GM03348 (cell line): ENCODE measurements at places on chromosomes 2 and 18.

DNA sequence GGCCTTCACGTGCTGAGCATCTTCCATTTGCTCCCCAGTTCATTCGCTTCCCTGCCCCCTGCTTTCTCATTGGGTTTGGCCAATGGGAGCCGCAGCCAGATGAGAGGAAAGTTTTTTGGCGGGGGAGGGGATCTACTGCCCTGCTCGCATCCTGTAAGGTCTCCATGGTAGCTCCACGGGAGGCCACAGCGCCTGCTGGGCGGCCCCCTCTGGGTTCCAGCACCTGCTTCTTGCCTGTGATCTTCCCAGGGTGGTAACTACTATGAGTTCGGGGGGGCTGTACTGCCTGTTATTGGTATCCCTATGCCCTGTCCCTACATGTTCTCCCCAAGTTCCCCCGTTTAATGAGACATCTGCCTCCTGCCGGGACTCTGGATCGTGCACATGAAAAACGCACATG, 57.2 kb downstream of the INPP5D start:
- no peak for DNase-seq

DNA sequence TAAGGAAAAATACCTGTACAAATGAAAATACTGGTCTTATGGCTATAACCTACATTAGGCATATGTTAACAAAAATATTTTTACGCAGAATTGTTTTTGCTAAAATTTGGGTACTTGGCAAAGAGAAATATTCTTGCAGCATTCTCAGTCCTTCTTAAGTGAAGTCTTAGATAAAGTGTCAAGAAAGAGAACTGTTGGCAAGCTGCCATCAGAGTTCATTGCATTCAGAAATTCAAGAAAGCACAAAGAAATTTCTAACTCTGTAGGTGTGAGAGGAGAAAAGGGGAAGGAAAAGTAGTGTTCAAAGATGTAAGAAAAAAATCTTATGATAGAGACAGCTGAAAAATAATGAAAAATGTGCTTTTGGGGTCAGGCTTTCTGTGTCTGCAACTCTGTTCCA, 86.7 kb downstream of the IRS1 start:
- DNase-seq, result no peak

- peak; percentile 27 for DNase-seq
Observed at GRCh38 chr2:27212626-27213471, 781 bp upstream of the SLC5A6 start.

DNA sequence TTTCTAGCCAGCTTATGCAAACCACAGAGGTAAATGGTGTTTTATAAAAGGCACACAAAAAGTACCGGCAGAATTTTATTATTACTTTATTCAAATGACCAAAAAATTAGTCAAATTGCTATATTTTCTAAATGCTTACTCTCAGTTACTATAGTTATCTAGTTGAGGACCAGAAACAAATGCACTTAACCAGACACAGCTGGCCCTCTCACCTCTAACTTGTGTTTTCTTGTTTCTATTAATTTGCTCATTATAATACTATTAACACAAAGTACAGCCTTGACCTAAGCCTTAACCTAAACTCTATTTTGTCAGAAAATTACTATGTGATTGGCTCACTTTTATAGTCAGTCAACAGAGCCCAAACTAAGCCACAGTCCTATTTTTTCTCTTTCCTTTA, 26.2 kb downstream of the OLA1 start:
- no peak for DNase-seq

GRCh38 chr2:206993964-206994363, 54.6 kb downstream of the CPO start:
- no peak for DNase-seq

DNA sequence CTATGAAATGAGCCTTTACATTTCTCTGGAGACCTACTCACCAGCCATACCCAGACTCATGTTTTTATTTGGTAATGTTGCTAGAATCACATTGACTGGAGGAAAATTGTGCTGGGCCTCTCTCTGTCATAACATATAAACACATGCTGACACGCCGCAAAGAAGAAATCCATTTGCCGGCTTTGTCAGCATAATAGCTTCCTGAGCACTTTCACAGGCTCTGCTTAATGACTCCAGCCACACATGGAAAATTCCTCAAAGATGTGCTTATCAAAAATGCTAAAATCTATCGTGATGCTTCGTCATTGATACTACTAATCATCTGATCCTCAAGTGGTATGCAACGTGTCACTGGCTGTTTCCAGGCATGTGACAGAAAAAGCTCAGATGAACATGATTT, 63.1 kb downstream of the RND3 start:
- DNase-seq, result no peak

GRCh38 chr18:66630831-66631230, 26.9 kb upstream of the CDH19 start:
- DNase-seq, result no peak

DNA sequence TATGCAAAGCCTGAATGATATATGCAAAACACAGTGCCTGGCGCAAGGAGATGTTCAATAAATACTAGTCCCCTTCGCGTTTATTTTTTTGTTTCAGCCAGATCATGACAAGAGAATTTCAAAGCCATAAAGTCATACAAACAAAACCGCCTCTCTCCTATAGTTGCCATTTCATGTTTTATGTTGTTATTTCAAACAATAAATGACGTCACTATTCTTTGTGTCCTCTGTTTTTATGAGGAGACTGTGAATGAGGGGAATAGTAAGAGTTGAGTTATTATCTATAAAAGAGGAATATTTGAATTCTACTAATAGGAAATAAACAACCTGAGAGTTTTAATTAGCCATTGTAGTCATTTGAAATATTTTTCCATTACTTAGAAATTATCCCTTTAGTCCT, 464.5 kb downstream of the THSD7B start:
- no peak for DNase-seq

DNA sequence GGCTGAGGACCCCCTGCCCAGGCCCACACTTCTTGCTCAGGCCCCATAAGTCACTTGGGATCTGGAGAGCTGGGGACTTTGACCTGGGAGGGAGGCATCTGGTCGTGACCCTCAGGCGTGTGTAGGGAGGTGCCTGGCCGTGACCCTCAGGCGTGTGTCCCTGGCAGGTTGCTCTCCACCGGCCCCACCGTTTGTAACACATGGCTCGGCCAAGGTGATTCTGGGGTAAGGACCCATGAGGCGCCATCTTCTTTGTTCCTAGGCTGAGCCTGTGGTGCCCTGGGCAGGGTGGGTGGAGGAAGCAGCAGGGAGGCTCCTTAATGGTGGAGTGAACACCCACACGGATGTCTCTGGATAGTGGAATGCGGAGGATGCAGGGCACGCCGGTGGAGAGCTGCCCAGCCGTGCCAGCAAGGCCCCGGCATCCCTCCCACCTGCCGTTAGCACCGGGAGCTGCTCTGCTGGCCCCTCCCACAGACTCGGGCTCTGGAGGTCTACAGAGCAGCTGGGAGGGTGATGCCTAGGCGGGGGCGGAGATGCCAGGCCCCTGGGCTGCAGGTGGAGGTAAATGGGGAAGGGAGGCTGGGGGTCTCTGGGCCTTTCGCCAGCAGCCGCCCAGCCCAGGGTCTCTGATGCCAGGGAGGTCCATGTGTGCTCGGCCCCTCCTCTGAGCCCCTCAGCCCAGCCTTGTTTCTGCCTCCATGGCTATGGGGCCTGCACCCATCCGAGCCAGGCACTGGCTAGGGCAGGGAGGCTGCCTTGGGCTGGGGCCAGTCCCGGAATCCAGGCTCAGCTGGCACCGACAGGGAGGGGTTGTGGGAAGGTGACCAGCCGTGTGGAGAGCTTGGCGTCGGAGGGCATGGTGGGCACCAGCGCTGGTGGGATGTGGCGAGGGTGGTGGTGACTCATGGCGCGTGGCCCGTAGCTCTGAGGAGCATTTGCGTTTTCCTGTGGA, 1.1 kb upstream of the GAL3ST2 start:
- DNase-seq, result peak; percentile 21

- DNase-seq, result peak; percentile 68
Observed at GRCh38 chr2:172710584-172711047, 25.0 kb upstream of the RAPGEF4 start.

DNA sequence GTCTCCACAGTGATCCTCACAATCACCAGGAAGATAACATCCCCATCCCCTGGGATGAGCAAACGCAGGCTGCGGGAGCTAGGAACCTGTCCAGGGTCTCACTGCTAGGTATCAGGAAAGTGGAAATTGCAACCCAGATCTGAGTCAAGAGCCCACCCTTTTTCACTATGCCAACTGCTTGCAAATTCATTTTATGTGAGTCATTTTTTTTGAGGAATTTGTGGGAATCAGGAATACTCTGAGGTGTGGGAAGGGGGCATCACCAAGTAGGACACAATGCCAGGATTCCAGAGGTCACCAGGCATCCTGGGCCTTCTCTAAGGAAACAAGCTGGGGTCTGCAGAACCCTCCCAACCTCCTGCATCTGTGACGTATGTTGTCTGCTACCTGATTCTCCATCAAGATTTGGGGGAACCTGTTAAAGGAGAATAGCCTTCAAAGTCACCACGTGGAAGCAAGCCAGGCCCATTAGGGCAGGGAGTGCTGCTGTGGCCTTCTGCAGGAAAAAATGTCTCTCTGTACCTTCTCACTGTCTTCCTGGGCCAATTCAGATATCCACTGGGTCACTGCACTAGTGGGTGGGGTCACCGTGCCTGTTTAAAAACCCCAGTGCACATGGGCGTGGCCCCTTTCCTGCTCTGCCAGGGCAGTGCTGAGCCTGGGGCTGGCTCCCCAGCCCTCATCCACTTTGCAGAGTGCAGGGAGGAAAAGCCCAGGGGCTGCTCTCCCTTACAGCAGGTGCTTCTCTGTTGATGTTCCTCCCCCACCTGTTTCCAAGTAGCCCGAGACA, 50.2 kb downstream of the MCFD2 start:
- DNase-seq, result no peak

DNA sequence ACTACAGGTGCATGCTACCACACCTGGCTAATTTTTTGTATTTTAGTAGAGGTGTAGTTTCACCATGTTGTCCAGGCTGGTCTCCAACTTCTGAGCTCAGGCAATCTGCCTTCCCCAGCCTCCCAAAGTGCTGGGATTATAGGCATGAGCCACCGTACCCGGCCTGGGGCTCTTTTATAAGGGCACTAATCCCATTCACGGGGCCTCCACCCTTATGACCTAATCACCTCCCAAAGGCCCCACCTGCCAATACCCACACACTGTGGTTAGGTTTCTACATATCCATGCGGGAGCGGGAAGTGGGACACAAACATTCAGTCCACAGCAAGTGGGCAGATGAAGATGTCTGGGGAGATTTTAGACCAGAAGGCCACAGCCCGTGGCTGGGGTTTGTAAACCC, 164.7 kb upstream of the SH3BP4 start:
- no peak for DNase-seq
